Caco-2 (cell line): ENCODE measurements at places on chromosomes 1 and 21.
A peak's percentile ranks its signal among the peaks of the same experiment; 100 is the strongest.

- H3K36me3 ChIP-seq, result no peaks in the 10 kb centered on the region
- no peak overlapping the region for H3K27ac ChIP-seq
- no peak overlapping the region for H3K4me3 ChIP-seq
- H3K27me3 ChIP-seq, result no peaks in the 10 kb centered on the region
- no peak for DNase-seq
- H3K4me1 ChIP-seq, result no peaks in the 10 kb centered on the region
Measured at GRCh38 chr21:41439248-41439647, 13.2 kb downstream of the MX1 start.

GRCh38 chr1:157925419-157926166 is 67.9 kb upstream of the KIRREL1 start:
- no peaks in the 10 kb centered on the region for H3K27me3 ChIP-seq
- H3K27ac ChIP-seq, result no peak overlapping the region
- H3K36me3 ChIP-seq, result no peaks in the 10 kb centered on the region
- no peak overlapping the region for H3K4me3 ChIP-seq
- no peaks in the 10 kb centered on the region for H3K4me1 ChIP-seq

GRCh38 chr1:188154761-188155160 is 1326.0 kb downstream of the PLA2G4A start:
- H3K4me1 ChIP-seq, result no peaks in the 10 kb centered on the region
- H3K36me3 ChIP-seq, result no peaks in the 10 kb centered on the region
- DNase-seq, result no peak

- no peaks in the 10 kb centered on the region for H3K27me3 ChIP-seq
- no peaks in the 10 kb centered on the region for H3K36me3 ChIP-seq
- no peak overlapping the region for H3K4me3 ChIP-seq
- no peak overlapping the region for H3K27ac ChIP-seq
Measured at GRCh38 chr1:230594214-230594773, 48.0 kb upstream of the COG2 start.

DNA sequence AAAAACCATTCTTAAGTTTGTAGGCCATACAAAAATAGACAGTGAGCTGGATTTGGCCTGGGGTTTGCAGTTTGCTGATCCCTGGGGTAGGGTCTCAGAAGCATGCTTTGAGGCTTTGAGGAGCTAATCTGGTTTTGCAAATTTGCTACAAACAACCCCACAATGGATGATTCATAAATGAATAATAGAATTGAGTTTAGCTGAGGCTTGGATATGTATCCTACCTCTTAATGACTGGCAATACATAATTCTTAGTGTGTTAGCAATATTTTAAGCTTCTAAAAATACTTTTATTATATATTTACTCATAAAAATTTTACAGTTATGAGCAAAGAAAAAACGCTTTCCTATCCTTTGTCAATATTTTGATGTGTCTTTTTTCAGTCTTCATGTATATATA is 50.6 kb downstream of the ROR1 start:
- H3K36me3 ChIP-seq, result no peaks in the 10 kb centered on the region
- no peak overlapping the region for H3K4me3 ChIP-seq
- no peak for DNase-seq
- H3K27ac ChIP-seq, result no peak overlapping the region
- H3K27me3 ChIP-seq, result no peaks in the 10 kb centered on the region
- no peaks in the 10 kb centered on the region for H3K4me1 ChIP-seq

DNA sequence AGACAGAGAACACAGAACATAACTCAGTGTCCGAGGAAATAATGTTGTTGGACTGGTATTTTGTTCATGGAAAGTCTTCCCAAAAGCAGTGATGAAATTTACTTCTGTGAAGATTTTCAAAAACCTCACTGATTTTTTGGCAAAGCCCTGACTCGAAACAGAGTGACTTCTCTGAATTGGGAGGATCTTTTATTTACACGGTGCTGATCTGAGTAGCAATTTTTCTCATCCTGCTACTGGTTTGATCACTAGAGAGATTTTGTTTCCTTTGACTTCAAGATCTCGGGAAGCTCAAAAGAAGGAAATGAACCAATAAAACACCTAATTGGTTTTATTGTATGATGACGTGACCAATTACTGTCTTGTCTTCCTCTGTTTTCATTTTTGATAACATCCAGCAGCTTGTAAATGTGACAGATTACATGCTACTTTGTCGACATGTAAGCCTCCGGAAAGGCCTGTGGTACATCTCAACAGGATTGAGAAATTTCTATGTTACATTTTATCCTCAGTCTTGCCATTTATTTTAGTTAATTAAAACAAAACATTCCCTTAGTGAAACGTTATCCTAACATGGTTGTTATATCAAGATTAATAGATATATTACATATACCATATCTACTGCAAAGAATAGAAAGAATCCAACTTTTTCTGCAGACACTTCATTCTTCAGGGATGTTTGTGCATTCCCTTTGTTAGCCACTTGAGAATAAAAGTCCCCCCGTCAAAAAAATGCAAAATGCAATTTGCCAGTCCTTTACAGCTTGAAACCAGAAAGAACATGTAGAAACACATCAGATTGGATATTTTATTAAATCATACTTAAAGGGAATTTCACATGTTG is 42.8 kb upstream of the IFI44L start:
- no peaks in the 10 kb centered on the region for H3K36me3 ChIP-seq
- DNase-seq, result no peak
- no peaks in the 10 kb centered on the region for H3K27me3 ChIP-seq
- no peak overlapping the region for H3K27ac ChIP-seq
- H3K4me1 ChIP-seq, result no peaks in the 10 kb centered on the region

GRCh38 chr1:43292216-43292615 is 6.8 kb upstream of the C1orf210 start:
- no peak overlapping the region for H3K27ac ChIP-seq
- no peaks in the 10 kb centered on the region for H3K4me1 ChIP-seq
- no peaks in the 10 kb centered on the region for H3K27me3 ChIP-seq
- no peaks in the 10 kb centered on the region for H3K36me3 ChIP-seq
- H3K4me3 ChIP-seq, result no peak overlapping the region

DNA sequence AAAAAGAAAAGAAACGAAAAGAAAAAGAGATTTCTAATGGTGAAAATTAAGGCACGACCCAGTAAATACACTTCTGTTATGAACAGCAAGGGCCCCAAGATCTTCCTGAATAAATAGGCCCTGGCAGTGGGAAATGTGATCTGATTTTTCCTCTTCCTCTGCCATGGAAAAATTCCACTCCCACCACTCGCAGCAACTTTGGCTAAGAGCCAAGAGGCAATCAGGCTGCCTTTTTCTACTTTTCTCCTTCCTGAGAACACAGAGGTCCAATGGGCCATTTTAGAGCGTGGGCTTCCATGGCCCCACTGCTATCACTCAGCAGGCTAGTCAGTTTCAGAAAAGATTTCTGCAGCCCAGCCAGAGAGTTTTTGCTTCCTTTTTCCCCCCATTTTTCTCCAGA is 33.7 kb upstream of the AK4 start:
- H3K36me3 ChIP-seq, result no peaks in the 10 kb centered on the region
- H3K4me1 ChIP-seq, result no peaks in the 10 kb centered on the region
- no peak overlapping the region for H3K4me3 ChIP-seq
- no peak overlapping the region for H3K27ac ChIP-seq
- DNase-seq, result no peak

GRCh38 chr1:221458447-221459156 is 283.3 kb downstream of the DUSP10 start:
- no peaks in the 10 kb centered on the region for H3K36me3 ChIP-seq
- no peaks in the 10 kb centered on the region for H3K4me1 ChIP-seq
- H3K27me3 ChIP-seq, result no peaks in the 10 kb centered on the region
- H3K27ac ChIP-seq, result no peak overlapping the region

DNA sequence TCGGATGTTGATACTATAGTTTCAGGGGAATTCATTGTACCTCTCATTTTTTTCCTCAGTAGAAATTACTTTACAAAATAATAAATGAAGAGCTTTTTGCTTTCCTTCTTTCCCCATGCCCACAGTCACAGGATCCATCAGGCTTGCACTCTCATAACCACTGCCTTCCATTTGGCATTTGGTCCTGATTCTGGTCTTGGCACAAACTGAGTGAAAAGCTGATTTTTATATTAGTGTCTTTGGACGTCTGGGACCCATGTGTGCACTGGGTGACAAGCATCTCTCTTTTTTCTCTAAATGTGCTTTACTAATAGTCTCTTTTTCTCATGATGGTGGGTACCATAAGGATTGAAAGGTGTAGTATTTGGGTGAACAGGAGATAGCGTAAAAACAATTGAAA is 2.8 kb downstream of the ELAVL4 start:
- H3K4me1 ChIP-seq, result no peaks in the 10 kb centered on the region
- no peaks in the 10 kb centered on the region for H3K27me3 ChIP-seq
- H3K36me3 ChIP-seq, result no peaks in the 10 kb centered on the region
- H3K4me3 ChIP-seq, result no peak overlapping the region
- DNase-seq, result no peak

DNA sequence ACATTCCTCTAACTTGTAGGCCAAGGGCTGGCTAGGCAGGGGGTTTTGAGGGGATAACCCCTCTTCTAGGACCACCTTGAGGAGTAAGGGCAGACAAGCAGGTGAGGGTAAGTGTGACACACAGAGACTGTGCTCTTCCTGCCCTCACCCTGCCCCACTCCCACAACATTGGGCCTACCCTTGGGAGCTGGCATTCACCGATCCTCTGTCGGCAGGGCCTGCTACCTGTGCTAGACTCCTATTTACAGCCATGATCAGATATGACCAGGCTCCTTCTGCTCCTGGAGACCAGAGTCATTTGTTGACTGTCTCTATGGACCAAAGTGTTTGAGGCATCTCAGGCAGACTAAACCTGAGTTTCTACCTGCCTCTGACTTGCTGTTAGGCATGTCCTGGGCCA is 68.3 kb downstream of the SYF2 start:
- H3K4me3 ChIP-seq, result no peak overlapping the region
- H3K27me3 ChIP-seq, result no peaks in the 10 kb centered on the region
- H3K4me1 ChIP-seq, result peaks cover 18% of the 10 kb centered on the region
- DNase-seq, result no peak

- no peak overlapping the region for H3K27ac ChIP-seq
- peaks cover 4% of the 10 kb centered on the region for H3K27me3 ChIP-seq
- H3K4me3 ChIP-seq, result no peak overlapping the region
- H3K36me3 ChIP-seq, result no peaks in the 10 kb centered on the region
- no peak for DNase-seq
Measured at GRCh38 chr1:201543871-201544642, 5.1 kb downstream of the NAV1 start.

DNA sequence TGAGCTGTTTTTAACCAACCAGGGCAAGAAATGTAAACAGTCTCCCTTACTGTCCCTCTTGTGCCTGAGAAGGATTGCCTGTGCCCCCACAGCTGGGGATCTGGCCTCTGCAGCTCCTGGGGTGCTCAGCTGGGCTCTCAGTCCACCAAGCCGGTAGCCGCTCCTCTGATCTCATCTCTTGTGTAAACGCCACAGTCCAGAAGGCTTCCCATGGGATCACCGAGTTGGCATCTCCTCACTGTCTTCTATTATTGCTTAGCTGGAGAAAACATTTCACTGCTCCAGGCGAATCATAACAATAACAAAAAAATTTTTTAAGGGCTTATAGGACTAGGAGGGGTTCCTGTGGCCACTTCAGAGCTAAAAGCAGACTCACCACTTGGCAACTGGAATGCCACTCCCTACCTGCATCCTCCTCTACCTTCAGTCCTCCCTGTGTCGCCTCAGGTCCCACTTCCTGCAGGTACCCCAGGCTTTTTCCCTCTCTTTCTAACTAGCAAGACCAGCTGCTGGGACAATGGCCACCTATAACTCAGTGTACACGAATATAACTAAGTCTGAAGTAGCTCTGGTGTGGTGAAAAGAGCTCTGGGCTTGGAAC is 75.8 kb downstream of the ATP1A1 start:
- H3K36me3 ChIP-seq, result no peaks in the 10 kb centered on the region
- H3K27me3 ChIP-seq, result no peaks in the 10 kb centered on the region
- H3K27ac ChIP-seq, result peak overlapping the region; percentile 77
- H3K4me1 ChIP-seq, result peaks cover 58% of the 10 kb centered on the region
- no peak for DNase-seq
- no peak overlapping the region for H3K4me3 ChIP-seq

GRCh38 chr1:67433837-67434236 is 3.6 kb upstream of the SERBP1 start:
- H3K4me3 ChIP-seq, result no peak overlapping the region
- no peak overlapping the region for H3K27ac ChIP-seq
- DNase-seq, result no peak

- H3K27me3 ChIP-seq, result no peaks in the 10 kb centered on the region
- H3K27ac ChIP-seq, result no peak overlapping the region
- H3K4me3 ChIP-seq, result no peak overlapping the region
- DNase-seq, result no peak
- no peaks in the 10 kb centered on the region for H3K36me3 ChIP-seq
- H3K4me1 ChIP-seq, result peaks cover 14% of the 10 kb centered on the region
Measured at GRCh38 chr1:61930116-61930645, 187.9 kb downstream of the PATJ start.

DNA sequence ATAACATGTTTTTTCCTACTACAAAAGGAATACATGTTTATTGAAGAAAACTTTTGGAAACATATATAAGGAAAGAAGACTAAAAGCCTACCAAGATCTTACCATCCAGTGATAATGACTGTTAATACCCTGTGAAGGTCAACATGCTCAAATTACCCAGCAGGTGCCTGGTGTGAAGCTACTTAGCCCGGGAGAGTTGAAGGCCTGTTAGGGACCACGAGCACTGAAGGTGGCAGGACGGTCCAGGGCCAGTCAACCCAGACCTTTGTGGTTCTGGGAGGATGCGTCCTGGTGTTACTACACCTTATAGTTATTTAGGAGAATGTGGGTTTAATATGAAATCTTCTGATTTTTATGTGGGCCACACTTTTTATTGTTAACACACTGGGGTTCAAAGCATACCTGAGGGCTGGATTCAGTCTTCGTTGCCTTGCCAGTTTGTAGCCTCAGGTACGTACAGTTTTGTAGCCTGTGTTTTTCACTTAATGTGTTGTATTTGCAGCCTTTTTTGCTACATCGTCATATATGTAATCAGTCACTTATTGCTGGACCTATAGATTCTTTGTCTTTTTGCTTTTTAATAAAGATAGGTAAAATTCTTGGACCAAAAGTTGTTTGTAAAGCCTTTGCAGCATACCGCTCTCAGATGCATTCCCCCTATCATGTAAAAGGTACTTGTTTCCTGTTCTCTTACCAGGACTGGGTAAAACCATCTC is 9.8 kb downstream of the ITSN1 start:
- no peak for DNase-seq
- H3K4me1 ChIP-seq, result peaks cover 70% of the 10 kb centered on the region
- H3K4me3 ChIP-seq, result no peak overlapping the region
- peak overlapping the region; percentile 63 for H3K27ac ChIP-seq
- H3K36me3 ChIP-seq, result no peaks in the 10 kb centered on the region
